ENCODE measurements at places on chromosomes 1 and 21. TPM values are rescaled to one million over a fixed set of nuclear protein-coding genes. Genes with fewer than 3 reads are reported as not detected.

Gene PHLDA3
- 3.4 TPM for total RNA-seq

Gene OTUD3
- 8.2 TPM for total RNA-seq

Gene EPHA10
- total RNA-seq: 0.27 TPM

Gene KRTAP10-9
- total RNA-seq: not detected

Gene CCDC30
- 0.22 TPM for total RNA-seq

Gene LRIG2
- 8.2 TPM for total RNA-seq

Gene GJB4
- not detected for total RNA-seq

Gene FCRL4
- total RNA-seq: not detected

Gene NUP210L
- total RNA-seq: 0.08 TPM

Gene TFF1
- not detected for total RNA-seq

Gene AIRE
- total RNA-seq: not detected

Gene NOTCH2NLA
- 11.7 TPM for total RNA-seq

Gene AGBL4
- total RNA-seq: not detected

Gene LCE3E
- total RNA-seq: not detected

Gene PPFIA4
- 0.82 TPM for total RNA-seq

Gene UBASH3A
- 13.7 TPM for total RNA-seq

Measured in activated T-cell treated with anti-CD3 and anti-CD28 coated beads, Interleukin-2, amount 50 U/mL, for 4 hours (primary cell).